Cardiac muscle cell (in vitro differentiated cells and primary cell): ENCODE measurements at places on chromosomes 5 and 9.
A peak's percentile ranks its signal among the peaks of the same experiment; 100 is the strongest.

DNA sequence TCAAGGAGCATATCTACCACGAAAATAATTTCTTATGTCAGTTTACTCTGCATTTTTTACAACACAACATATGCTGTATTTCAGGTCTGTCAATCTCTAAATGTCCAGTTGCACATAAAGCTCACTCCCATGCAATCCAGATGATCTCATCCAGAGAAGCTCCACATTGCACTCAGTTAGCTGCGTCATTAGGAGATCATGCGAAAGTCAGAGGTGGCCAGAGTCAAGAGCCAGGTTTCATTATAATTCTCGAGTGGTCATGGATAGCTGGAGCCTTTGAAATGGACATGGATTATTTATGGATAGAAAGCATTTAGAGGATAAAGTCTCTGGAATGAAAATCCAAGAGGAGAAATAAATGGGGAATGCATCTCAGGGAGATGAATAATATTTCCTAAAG, 232.3 kb downstream of the GAS1 start:
- H3K27ac ChIP-seq = no peak overlapping the region
- DNase-seq = peak; percentile 63
- H3K4me3 ChIP-seq = no peak overlapping the region
- H3K4me1 ChIP-seq = no peaks in the 10 kb centered on the region

GRCh38 chr5:2487152-2487763, 264.2 kb downstream of the IRX2 start:
- no peak for DNase-seq
- H3K27me3 ChIP-seq = no peaks in the 10 kb centered on the region
- H3K36me3 ChIP-seq = no peaks in the 10 kb centered on the region

- DNase-seq = no peak
- H3K27ac ChIP-seq = no peak overlapping the region
- no peaks in the 10 kb centered on the region for H3K36me3 ChIP-seq
- H3K4me3 ChIP-seq = no peak overlapping the region
- peaks cover under 1% of the 10 kb centered on the region for H3K4me1 ChIP-seq
These were observed 299.9 kb upstream of the IRX2 start for GRCh38 chr5:3051400-3051799.

GRCh38 chr9:132509928-132510874, 72.2 kb upstream of the BARHL1 start:
- no peak overlapping the region for H3K27ac ChIP-seq
- H3K27me3 ChIP-seq = peaks cover 2% of the 10 kb centered on the region
- H3K36me3 ChIP-seq = no peaks in the 10 kb centered on the region
- no peaks in the 10 kb centered on the region for H3K4me1 ChIP-seq
- no peak for DNase-seq

GRCh38 chr5:60583616-60584015, 116.3 kb downstream of the DEPDC1B start:
- H3K36me3 ChIP-seq = no peaks in the 10 kb centered on the region
- no peak overlapping the region for H3K27ac ChIP-seq
- DNase-seq = no peak
- no peak overlapping the region for H3K4me3 ChIP-seq
- H3K4me1 ChIP-seq = no peaks in the 10 kb centered on the region
- no peaks in the 10 kb centered on the region for H3K27me3 ChIP-seq

- H3K4me3 ChIP-seq = peak overlapping the region; percentile 24
- H3K27me3 ChIP-seq = no peaks in the 10 kb centered on the region
- H3K36me3 ChIP-seq = no peaks in the 10 kb centered on the region
- H3K27ac ChIP-seq = no peak overlapping the region
- peaks cover 9% of the 10 kb centered on the region for H3K4me1 ChIP-seq
These were observed 492 bp upstream of the NEK6 start for GRCh38 chr9:124257070-124257843.

DNA sequence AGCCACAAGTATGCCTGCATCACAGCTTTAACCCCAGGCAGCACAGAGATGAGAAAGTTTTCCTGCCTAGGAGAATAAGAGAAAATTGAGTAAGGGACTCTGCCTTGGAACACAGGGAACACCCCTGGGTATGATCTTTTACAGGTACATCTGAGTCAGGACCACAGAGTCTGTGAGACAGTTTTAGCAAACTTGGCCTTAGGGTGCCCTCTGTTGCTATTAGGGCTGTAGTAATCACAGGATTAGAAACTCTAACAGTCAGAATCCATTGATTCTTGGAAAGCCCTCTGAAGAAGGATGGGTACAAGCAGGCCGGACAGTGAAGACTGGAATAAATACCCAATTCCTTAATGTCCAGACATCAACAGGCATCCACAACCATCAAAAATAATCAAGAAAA, 989.5 kb upstream of the CDH9 start:
- no peak for DNase-seq
- no peak overlapping the region for H3K27ac ChIP-seq
- H3K4me3 ChIP-seq = no peak overlapping the region
- H3K27me3 ChIP-seq = no peaks in the 10 kb centered on the region

GRCh38 chr5:32520972-32521371, 64.4 kb upstream of the SUB1 start:
- DNase-seq = no peak
- H3K27me3 ChIP-seq = no peaks in the 10 kb centered on the region
- H3K36me3 ChIP-seq = no peaks in the 10 kb centered on the region
- no peak overlapping the region for H3K4me3 ChIP-seq
- no peak overlapping the region for H3K27ac ChIP-seq

DNA sequence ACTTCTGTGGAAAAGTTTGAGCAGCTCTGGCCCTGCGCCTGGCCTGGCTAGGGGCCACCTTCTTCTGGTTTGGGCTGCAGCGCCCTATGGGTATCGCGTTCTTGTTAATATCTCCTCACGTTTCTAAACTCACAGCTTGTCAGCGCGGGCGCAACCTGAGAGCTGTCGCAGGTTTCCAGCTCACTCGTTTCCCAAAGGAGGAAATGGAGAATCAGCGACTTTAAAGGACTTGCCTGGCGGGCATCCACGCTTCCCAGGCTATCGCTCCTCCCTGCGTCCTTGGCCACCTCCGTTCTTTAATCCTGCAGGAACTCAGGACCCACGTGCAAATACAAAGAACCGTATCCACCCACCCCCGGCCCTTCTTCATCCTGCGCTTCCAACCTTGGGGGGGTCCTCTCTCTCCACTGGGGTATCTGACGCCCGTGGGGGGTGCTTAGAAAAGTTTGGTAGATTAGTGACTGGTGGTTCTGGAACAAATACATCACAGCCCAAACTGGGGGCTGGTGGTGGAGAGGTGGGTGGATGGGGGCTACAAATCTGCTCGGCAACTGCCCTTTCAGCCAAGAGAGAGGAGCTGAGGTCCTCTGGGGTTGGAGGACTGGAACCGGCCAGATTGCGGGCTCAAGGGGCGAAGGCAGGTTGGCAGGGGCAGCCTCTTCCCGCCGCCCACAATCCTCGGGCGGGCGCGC, 578 bp upstream of the PSAT1 start:
- DNase-seq = peak; percentile 76
- H3K4me3 ChIP-seq = peak overlapping the region; percentile 72
- H3K36me3 ChIP-seq = peaks cover 1% of the 10 kb centered on the region
- no peaks in the 10 kb centered on the region for H3K27me3 ChIP-seq
- H3K4me1 ChIP-seq = peaks cover 5% of the 10 kb centered on the region

DNA sequence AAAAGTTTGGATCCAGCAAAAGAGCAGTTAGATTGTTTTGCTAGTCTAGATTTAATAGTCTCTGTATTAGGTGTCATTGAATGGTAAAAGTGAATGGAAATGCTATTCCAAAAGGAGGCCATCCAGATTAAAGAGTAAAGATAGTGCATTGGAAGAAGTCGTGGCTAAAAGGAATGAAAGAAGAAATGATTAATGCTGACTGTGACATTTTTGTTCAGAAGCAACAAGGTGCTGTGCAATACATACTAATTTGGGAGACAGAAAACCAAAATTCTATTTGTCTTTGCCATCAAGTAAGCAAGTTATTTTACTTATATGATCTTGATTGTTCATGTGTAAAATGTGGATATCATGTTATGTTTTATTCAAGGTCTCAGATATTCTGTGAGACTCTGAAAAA, 85.1 kb downstream of the GPBP1 start:
- no peak for DNase-seq
- no peaks in the 10 kb centered on the region for H3K27me3 ChIP-seq
- H3K27ac ChIP-seq = peak overlapping the region; percentile 1

DNA sequence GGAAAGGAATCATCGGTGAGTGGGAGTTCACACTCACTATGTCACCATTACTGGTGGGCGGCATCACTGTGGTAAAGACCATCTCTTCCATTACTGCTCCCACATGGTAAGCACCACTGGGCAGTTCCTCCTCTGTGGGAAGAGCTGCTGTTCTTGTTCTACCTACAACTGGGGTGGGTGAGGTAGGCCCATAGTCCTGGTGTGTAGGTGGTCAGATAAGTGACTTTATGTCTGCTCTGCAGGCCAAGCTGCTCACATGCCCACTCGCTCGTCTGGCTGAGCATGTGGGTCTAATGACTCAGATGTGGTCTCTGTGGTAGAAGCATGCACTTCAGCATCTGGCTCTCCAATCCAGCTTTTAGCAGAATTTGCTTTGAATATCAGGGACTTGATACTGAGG, 82.9 kb downstream of the TMEM215 start:
- DNase-seq = no peak
- H3K27me3 ChIP-seq = no peaks in the 10 kb centered on the region
- H3K4me3 ChIP-seq = no peak overlapping the region
- no peaks in the 10 kb centered on the region for H3K36me3 ChIP-seq
- H3K4me1 ChIP-seq = no peaks in the 10 kb centered on the region
- no peak overlapping the region for H3K27ac ChIP-seq

DNA sequence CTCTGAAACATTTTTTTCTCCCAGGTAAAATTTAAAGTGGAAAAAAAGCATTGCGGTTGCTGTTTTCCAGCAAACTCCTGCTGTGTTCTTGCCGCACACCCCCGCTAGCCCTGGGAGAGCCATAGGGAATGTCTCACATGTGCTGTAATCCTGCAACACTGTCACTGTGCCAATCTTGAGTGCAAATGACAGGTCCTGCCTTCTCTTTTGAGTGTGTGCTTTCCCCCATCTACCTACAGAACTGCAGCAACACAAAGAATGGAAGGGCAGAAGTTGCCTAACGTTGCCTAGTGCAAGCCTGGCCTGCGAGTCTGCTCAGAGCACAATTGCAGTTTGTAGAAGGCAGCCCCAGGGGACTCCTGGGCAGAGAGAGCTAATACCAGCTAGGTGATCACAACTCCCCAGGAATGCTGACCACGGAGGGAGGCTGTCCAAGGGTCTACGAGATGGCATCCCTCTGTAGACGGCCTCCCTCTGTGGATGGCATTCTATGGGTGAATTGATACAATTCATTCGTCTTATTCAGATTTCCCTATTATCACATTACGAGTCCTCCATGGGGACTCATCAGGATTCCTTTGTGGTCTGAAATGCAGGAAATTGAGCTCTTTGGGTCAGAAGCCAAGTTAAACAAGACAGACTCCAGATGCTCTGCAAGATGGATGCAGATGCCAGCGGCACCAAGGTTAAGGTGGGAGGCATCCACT, 172.6 kb upstream of the S1PR3 start:
- H3K27ac ChIP-seq = peak overlapping the region; percentile 26
- H3K36me3 ChIP-seq = no peaks in the 10 kb centered on the region
- H3K27me3 ChIP-seq = no peaks in the 10 kb centered on the region
- H3K4me1 ChIP-seq = peaks cover 27% of the 10 kb centered on the region
- H3K4me3 ChIP-seq = no peak overlapping the region

- DNase-seq = peak; percentile 10
- H3K4me1 ChIP-seq = no peaks in the 10 kb centered on the region
- no peaks in the 10 kb centered on the region for H3K27me3 ChIP-seq
- no peak overlapping the region for H3K27ac ChIP-seq
These were observed 27.0 kb downstream of the IARS1 start for GRCh38 chr9:92266486-92266885.

- no peak overlapping the region for H3K4me3 ChIP-seq
- peaks cover 6% of the 10 kb centered on the region for H3K4me1 ChIP-seq
- H3K27ac ChIP-seq = no peak overlapping the region
- no peaks in the 10 kb centered on the region for H3K27me3 ChIP-seq
These were observed 566.7 kb downstream of the CCDC171 start for GRCh38 chr9:16119261-16120230.

- H3K27ac ChIP-seq = no peak overlapping the region
- no peaks in the 10 kb centered on the region for H3K4me1 ChIP-seq
- no peaks in the 10 kb centered on the region for H3K36me3 ChIP-seq
- no peak overlapping the region for H3K4me3 ChIP-seq
- no peak for DNase-seq
These were observed 28.4 kb downstream of the CDHR2 start for GRCh38 chr5:176577312-176578176.
